Calu3 (cell line): ENCODE measurements at places on chromosomes 2 and 18. TPM values are rescaled to one million over a fixed set of nuclear protein-coding genes. Genes with fewer than 3 reads are reported as not detected.

The NTSR2 gene
- total RNA-seq: not detected in 2 replicates

The CDK15 gene
- not detected in 2 replicates for total RNA-seq

DNA sequence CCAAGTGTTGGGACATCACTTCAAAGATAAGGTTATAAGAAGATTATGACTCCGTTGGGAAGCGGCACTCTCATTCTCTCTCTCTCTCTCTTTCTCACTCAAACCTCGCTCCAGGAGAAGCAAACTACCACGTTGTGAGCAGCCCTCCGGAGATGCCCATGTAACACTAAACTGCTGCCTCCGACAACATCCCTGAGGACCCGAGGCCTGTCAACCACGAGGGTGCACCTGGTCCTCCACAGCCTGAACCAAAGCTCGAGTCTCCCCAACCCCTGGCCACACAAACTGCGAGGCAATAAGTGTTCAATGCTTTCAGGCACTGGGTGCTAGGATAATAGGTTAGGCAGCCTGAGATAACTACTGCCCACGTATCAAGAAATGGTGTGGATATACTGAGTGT, 654.5 kb upstream of the ID2 start:
- H3K4me1 ChIP-seq: no peaks in the 10 kb centered on the region
- no peak overlapping the region for H3K27ac ChIP-seq
- H3K36me3 ChIP-seq: no peaks in the 10 kb centered on the region

DNA sequence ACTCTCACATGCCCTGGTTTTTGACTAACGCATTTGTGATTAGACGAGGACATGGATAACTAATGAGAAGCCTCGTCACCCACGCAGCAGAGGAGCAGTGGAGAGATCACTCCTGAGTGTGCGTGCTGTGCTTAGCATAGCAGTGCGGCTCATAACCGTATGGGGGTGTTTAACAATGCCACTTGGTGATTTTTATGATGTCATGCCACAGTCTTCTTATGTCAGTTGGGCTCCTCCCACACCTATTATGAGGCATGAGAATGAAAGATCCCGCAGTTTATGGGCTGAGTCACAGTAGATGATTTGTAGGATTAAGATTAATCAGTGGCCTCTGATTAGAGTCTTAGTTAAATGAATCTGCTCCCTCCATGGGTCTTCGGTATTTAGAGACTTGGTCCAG, 2.5 kb upstream of the SMIM21 start:
- no peak for DNase-seq
- H3K27ac ChIP-seq: no peak overlapping the region
- H3K36me3 ChIP-seq: no peaks in the 10 kb centered on the region

GRCh38 chr2:37226863-37227262, 4.5 kb downstream of the CEBPZ start:
- peaks cover 5% of the 10 kb centered on the region for H3K36me3 ChIP-seq
- no peaks in the 10 kb centered on the region for H3K27me3 ChIP-seq
- H3K4me1 ChIP-seq: peaks cover 23% of the 10 kb centered on the region
- H3K4me3 ChIP-seq: no peak overlapping the region

- H3K27ac ChIP-seq: no peak overlapping the region
- peaks cover 5% of the 10 kb centered on the region for H3K36me3 ChIP-seq
- peaks cover 4% of the 10 kb centered on the region for H3K4me1 ChIP-seq
- peak; percentile 30 for DNase-seq
- H3K27me3 ChIP-seq: peaks cover 12% of the 10 kb centered on the region
- no peak overlapping the region for H3K4me3 ChIP-seq
These were observed 21.9 kb upstream of the CERS6 start for GRCh38 chr2:168434146-168434545.
